ENCODE measurements at places on chromosomes 4 and X.

DNA sequence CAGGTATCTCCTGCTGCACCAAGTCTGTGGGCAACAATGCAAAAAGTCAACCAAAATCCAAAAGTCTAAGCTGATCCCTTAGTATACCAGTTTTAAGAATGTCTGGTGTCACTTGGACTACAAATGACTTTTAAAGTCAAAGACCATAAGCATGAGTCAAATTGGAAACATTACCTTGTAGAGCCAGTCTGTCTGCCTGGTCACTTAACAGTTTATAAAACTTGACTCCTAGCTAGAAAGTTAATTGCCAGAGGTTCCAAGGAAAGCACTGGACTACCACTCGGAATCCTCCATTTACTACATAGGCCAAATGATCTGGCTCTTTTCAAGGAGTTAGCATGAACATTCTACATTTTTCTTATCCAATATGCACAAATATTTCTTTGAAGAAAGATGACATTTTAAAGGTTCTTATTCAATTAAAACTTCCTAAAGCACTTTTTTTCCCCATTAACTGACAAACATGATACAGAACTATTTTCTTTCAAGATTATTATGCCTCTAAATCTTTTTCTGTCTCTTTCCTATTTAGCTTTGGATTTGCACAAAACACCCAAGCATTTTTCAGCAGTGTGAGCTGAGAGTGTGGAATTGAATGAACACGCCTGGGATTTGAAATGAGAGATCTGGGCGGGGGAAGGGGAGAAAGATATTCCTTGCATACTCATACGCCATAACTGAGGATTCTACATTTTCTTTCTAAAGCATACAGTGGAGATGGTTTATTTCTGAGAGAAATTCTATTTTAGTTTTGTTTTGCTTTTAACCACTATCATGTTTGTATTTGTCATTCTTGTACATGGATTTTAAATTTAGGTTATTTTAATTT lies 188.4 kb downstream of the SHROOM3 start:
- no peak for DNase-seq

DNA sequence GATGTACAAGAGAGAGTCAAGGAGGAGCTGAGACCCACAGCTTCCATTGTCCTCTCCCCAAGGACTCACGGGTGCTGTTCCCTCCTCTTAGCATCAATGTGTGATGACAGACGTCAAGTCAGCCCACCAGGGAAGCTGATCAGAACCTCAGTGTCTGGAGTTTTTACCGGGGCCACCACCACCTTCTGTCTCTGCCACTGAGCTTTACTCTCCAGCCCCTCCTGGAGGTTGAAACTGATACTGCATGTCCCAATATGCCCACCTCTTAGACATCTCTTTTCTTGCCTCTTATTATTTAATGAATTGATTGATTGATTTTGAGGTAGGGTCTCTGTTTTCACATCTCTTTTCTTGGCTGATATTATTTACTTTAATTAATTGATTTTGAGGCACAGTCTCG lies 10.3 kb upstream of the AKAP17A start:
- DNase-seq, result peak; percentile 29

DNA sequence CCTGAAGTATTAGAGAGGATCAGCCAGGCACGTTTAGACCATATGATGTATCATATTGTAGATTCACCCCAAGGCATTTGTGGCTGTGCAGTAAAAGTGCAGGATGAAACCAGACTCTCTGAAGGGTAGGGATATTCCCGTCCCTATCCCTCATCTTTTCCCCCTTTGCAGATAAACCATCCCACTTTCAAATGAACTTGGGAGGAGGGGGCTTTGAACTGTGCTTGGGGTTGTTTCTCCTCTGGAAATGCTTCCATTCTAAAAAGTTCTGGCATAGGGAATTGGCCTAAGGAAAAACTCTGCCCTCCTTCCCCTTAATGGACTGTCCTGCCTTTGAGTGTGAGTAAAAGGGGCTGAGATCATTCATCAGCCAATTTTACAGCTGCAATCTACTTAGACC lies 23.8 kb downstream of the SNCA start:
- DNase-seq, result no peak

DNA sequence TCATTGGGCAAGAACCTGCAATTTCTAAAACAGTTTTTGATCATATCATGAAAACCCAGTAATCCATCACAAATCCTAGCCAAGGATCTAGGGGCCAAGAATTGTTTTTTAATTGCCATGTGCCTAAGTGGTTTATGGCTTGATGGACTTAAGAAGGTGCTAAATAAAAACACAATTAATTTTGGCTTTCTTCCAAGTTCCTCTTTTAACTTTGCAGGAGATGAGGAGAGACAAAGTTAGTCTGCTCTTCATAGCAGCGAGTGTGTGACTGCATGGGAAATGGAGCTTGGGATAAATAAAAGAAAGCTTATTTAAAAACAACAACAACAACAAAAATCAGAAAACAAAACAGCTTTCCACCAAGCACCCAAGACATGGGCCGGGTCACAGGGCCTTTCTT lies 41.4 kb downstream of the ARHGEF9 start:
- DNase-seq, result no peak

DNA sequence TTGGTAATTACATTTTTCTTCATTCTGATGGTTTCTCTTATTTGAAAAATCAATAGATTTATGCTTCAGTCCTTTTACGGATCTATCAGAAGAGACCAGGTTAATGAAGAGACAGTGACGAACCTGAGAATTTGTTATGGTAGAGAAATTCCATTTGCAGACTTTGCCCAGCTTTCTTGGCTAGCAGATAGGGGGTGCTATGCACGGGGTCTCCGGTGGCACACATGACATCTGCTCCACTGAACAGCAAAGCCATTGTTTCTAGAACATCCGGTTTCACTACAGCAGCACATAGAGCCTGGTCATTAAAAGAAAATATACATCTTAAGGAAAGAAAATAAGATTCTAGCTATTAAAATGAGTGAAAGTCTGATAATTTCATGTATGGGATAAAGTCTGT lies 85.1 kb downstream of the ARAP2 start:
- no peak for DNase-seq

GRCh38 chrX:41025926-41026701 lies 59.1 kb upstream of the USP9X start:
- no peak for DNase-seq

DNA sequence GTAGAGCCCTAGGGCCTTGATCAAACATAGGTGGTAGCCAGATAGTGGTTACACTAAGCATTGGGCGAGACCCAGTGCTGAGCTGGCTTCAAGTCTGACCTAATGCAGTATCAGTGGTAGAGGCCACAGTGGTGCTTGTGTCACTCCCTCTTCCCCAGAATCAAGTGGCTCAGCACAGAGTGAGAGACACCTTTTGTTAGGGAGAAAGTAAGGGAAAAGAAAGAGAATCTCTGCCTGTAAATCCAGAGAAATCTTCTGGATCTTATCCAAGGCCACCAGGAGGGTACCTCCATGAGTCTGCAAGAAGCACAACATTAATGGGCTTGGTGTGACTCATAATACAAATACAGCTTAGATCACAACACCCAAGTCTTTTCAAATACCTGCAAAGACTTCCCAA lies 117.7 kb upstream of the SLC6A14 start:
- DNase-seq, result no peak
